Occipital lobe (tissue), 3 donors: ENCODE measurements at places on chromosomes 5 and 9.

GRCh38 chr5:155746367-155747038 lies 580.5 kb upstream of the SGCD start:
- DNase-seq: no peak

DNA sequence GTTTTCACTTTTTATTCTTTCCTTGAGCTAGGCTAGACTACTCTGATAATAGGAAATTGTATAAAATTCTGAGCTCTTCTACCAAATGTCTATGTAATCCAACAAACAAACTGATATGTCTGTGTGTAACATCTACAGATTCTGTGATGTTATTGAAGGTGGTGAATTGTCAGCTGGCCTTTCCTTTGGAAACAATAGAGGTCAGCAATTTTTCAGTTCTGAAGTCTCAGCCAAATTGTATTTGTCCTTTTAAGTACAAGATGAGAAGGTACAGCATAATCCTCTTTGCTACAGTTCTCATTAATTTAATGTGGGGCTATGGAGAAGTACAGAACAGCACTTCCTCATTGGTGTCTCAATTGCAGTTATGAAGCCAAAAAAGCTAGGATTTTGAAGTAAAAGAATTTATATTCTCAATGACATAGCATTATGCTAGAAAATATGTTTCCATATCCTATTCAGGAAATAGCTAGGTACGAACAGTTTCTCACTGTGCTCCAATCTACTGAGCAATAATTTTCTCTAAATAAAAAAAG lies 198.0 kb downstream of the HINT1 start:
- DNase-seq: no peak

DNA sequence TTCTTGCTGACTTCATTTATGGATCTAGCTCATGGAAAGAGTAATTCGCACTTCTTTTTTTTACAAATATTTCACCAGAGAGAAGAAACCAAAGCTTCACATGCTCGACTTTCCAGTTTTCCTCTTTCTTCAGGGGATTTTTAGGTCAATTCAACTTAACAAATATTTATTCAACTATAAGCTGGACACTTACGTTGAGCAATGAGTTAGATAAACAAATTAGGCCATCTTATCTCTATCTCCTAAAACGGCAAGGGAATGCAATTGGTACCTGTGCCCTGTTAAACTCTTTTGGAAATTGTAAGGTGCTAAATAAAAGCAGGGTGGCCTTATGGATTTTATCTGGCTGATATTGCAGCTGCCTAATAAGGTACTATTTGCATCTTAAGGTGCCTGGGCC lies 145.1 kb upstream of the RAI14 start:
- DNase-seq: no peak

DNA sequence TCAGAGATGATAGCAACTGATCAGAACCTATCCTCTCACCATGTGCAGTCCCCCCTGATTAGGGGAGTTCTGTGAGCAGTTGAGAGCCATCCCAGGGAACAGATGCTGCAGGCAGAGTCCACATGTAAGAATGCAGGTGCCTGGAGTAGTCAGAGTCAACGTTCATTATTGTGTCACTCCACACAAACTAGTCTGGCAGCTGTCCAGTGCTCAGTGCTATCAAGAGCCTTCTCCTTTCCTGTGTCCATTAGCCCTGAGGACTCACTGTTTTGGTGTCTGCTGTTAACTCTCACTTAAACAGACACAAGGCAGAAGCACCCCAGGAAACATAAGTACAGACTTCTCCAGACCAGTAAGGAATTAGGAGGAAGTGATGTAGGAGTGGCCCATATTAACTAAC lies 2.5 kb downstream of the SH3TC2 start:
- DNase-seq: no peak
